ENCODE measurements at places on chromosomes 1 and 21.

DNA sequence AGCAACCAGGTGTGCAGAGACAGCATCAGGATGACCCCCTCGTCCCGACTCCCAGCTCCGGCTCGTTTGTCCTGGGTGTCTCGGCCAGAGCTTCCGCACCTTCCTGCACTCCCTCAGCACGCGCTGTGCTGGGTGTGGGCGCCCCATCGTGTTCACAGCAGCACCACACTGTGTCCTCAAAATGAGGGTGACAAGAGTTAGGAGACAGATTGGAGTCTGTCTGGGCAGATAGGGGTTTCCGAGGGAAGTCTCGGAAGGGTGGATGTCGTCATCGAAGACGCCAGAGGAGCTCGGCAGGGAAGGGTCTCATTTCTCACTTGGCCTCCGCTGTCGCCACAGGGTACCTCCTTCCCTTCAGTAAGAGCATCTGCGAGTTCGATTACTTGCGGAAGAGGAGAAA is 4.1 kb downstream of the CCDC27 start:
- no peak for DNase-seq

GRCh38 chr1:220798338-220798737 is 11.6 kb downstream of the MTARC1 start:
- no peak for DNase-seq

- DNase-seq = no peak
These were observed 64.7 kb downstream of the COQ8A start for GRCh38 chr1:227004796-227005195.

- no peak for DNase-seq
These were observed 11.2 kb downstream of the KIFAP3 start for GRCh38 chr1:170063109-170063826.

DNA sequence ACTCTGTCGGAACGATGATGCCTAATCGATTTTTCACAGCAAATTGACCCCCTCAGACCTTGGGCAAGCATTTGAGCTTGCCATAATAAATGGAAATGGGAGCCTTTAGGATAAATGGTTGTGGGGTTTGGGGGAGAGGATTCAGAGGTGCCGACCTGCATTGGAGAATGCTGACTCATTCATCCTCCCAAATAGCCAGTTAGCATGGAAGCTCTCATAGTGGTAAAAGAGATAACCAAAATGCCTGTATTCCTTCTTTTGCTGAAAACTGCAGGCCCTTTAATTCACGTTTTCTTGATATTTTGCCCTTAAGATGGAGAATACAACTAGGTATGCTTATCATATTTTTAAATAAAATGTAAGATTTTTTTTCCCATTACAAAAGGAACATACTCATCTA is 392.6 kb upstream of the DEPDC1 start:
- no peak for DNase-seq

DNA sequence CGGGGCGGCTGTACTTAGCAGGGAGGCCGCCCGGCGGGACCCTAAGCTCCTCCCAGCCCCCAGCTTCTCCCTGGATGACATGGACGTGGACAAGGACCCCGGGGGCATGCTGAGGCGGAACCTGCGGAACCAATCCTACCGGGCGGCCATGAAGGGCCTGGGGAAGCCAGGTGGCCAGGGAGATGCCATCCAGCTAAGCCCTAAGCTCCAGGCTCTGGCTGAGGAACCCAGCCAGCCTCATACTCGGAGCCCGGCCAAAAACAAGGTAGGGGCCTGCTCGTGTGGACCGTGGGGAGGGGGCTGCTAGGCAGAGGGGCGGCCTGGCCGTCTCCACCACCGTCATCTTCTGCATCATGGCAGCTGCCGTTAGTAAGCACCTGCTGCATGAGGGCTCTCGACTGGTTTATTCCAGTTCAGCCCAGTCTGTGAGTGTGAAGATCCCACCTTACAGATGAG is 9.0 kb downstream of the ARHGEF16 start:
- no peak for DNase-seq

GRCh38 chr1:220239966-220240365 is 32.3 kb downstream of the RAB3GAP2 start:
- no peak for DNase-seq
